ENCODE measurements at places on chromosomes 2 and 18. TPM values are rescaled to one million over a fixed set of nuclear protein-coding genes. Genes with fewer than 3 reads are reported as not detected.
A peak's percentile ranks its signal among the peaks of the same experiment; 100 is the strongest.

GRCh38 chr2:128302011-128302743 is 16.5 kb downstream of the HS6ST1 start:
- no peaks in the 10 kb centered on the region for H3K36me3 ChIP-seq
- DNase-seq = no peak
- peak overlapping the region; percentile 50 for H3K27ac ChIP-seq

- no peak for DNase-seq
- H3K36me3 ChIP-seq = no peaks in the 10 kb centered on the region
- H3K4me1 ChIP-seq = no peaks in the 10 kb centered on the region
- no peaks in the 10 kb centered on the region for H3K27me3 ChIP-seq
These were observed 710.4 kb upstream of the PIK3C3 start for GRCh38 chr18:41244591-41245037.

GRCh38 chr2:11056614-11057013 is 98.7 kb upstream of the SLC66A3 start:
- no peaks in the 10 kb centered on the region for H3K36me3 ChIP-seq
- H3K27ac ChIP-seq = no peak overlapping the region

DNA sequence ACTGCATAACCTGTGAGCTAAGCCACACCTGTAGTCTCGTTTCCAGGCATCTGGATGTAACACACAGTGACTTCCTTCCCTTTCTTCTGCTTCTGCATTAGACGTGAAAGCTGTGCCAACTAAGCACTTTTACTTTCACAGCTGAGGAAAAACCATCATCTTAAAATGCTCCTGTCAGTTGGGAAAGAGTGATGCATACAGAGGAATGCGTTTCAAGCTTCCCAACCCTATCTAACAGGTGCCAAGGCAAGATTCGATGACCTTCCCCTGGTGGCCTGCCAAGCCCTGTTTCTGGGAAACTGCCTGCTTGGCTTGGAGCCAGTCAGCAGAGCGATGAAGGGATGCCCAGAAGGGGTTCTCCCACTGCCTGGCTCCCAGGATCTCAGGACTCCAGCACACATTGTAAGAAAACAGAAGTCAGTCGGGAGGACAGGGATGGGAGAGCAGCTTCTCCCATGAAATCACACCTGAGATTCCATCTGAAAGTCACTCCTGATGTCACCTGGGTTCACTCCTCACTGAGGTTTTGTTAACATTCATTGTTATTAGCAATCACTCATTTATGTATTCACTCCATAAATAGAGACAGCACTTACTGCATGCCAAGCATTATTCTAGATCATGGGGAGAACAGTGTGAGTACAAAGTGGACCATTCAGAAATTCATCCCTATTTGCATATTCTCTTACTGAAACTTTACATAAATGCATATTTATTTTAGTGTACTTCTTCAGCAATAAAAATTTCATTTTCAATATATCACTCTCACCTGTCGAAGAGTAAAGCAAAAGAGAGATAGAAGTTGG is 64.1 kb downstream of the DTNA start:
- H3K4me1 ChIP-seq = peaks cover 10% of the 10 kb centered on the region

DNA sequence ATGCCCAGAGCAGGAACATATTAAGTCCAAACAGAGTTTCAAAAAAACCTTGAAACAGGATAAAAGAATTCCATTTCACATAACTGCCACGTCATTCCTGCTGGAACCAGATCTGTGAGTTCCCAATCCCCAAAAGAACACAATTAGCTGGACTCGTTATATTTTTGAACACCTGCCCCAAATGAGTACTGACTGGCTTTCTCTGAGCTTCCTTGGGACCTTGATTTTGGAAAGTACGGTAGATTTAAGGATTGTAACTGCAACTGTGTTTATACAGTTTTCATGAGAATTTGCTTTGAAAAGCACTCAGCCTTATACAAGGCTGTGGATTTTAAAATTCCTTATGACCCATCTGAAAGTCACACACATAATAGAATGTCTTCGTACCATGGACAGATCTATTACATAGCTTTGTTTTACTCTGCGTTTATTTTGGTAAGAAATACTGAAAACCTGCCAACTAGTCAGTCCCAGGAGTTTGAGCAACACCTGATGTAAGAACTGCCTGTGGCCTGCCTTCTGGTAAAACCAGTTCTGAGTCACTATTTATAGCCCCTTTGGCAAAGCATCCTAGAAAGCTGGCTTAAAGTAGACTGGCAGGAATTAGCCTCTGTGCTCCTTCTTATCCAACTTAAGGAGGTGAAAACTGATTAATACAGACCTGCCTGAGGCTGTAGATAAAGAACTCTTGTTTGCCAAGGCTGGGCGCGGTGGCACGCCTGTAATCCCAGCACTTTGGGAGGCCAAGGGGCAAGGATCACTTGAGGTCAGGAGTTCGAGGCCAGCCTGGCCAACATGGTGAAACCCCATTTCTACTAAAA is 48.1 kb downstream of the MERTK start:
- peak overlapping the region; percentile 74 for H3K27ac ChIP-seq
- H3K4me3 ChIP-seq = no peak overlapping the region
- H3K4me1 ChIP-seq = peaks cover 32% of the 10 kb centered on the region
- no peak for DNase-seq
- peaks cover 16% of the 10 kb centered on the region for H3K36me3 ChIP-seq

DNA sequence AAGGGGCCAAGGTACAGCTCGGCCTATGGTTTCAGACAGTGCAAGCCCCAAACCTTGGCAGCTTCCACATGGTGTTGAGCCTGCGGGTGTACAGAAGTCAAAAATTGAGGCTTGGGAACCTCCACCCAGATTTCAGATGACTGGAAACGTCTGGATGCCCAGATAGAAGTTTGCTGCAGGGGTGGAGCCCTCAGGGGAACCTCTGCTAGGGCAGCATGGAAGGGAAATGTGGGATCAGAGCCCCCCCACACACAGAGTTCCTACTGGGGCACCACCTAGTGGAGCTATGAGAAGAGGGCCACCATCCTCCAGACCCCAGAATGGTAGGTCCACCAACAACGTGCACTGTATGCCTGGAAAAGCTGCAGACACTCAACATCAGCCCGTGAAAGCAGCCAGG is 15.0 kb upstream of the DNAH7 start:
- H3K4me3 ChIP-seq = no peak overlapping the region
- H3K27ac ChIP-seq = no peak overlapping the region
- peaks cover 7% of the 10 kb centered on the region for H3K4me1 ChIP-seq
- DNase-seq = no peak
- H3K36me3 ChIP-seq = no peaks in the 10 kb centered on the region

DNA sequence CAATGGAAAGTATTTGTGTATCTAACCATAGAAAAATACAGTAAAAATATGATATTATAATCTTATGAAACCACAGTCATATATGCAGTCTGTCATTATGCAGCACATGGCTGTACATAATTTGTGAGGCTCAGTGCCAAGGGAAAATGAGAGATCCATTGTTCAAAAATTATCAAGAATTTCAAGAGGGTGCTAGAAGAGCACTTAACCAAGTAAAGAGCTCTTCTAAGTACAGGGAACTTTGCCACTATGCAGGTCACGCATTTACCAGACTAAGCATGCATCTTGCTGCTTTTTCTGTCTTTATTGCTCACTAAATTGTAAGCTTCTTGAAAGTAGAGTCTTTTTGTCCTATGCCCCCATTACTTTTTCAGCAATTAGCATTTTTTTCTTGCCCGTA is 438.0 kb downstream of the LRP1B start:
- H3K4me1 ChIP-seq = no peaks in the 10 kb centered on the region
- no peak for DNase-seq
- H3K27me3 ChIP-seq = no peaks in the 10 kb centered on the region
- H3K36me3 ChIP-seq = no peaks in the 10 kb centered on the region
- H3K27ac ChIP-seq = no peak overlapping the region

DNA sequence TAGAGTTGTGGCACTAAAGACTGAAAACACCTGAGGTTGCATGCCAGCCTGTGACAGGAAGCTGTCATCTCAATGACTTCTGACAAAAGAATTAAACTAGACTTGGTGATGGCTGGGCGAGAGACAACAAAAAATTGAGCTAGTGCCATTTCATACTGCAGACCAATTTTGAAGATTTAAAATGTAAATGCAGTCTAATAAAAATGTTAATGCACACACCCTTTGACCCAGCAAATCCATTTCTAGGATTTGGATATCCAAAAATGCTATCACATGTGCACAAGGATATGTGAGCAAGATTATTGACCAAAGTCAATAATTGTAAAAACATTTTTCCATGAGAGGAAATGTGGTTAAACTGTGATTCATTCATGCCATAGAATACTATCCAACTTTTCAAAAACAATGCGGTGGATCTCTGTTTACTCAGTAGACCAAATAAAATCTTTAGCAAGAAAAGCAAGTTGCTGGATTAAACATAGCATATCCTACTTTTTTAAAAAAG is 5.6 kb downstream of the FBXO36 start:
- DNase-seq = no peak
- H3K36me3 ChIP-seq = no peaks in the 10 kb centered on the region
- H3K27ac ChIP-seq = no peak overlapping the region
- no peaks in the 10 kb centered on the region for H3K27me3 ChIP-seq
- no peak overlapping the region for H3K4me3 ChIP-seq

- no peak overlapping the region for H3K4me3 ChIP-seq
- H3K4me1 ChIP-seq = peaks cover 5% of the 10 kb centered on the region
- H3K27ac ChIP-seq = no peak overlapping the region
- DNase-seq = no peak
These were observed 32.3 kb downstream of the EML6 start for GRCh38 chr2:54755641-54756326.

GRCh38 chr2:227881866-227882517 is 10.6 kb downstream of the DAW1 start:
- H3K4me1 ChIP-seq = peaks cover 6% of the 10 kb centered on the region
- no peak overlapping the region for H3K4me3 ChIP-seq
- H3K36me3 ChIP-seq = no peaks in the 10 kb centered on the region
- H3K27me3 ChIP-seq = no peaks in the 10 kb centered on the region
- DNase-seq = no peak

GRCh38 chr2:65264821-65265670 is 37.4 kb downstream of the ACTR2 start:
- peaks cover 46% of the 10 kb centered on the region for H3K36me3 ChIP-seq
- no peak overlapping the region for H3K4me3 ChIP-seq
- no peaks in the 10 kb centered on the region for H3K4me1 ChIP-seq
- no peak for DNase-seq

- H3K27ac ChIP-seq = no peak overlapping the region
- no peaks in the 10 kb centered on the region for H3K27me3 ChIP-seq
- H3K36me3 ChIP-seq = peaks cover 13% of the 10 kb centered on the region
- H3K4me1 ChIP-seq = no peaks in the 10 kb centered on the region
These were observed 78.6 kb downstream of the FAM210A start for GRCh38 chr18:13647761-13648160.

DNA sequence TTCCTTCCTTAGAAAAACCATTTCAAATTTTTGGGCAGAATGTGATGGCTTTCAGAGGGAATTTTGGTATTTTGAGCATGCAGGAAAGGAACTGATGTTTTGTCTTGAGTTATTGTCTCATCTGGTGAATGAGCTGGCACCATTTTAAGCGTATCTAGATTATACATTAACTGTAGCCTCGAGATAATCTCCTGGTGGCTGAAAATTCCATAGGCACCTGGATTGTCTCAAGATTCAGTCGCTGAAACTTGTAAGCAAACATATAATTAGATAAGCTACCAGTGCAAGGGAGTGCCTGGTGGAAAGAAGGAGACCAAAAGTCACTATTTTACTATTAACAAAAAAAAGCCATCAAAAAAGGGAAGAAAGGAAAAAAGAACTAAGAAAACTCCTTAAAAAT is 687.8 kb upstream of the DDX18 start:
- H3K4me1 ChIP-seq = no peaks in the 10 kb centered on the region
- H3K27me3 ChIP-seq = no peaks in the 10 kb centered on the region
- no peak overlapping the region for H3K27ac ChIP-seq
- H3K4me3 ChIP-seq = no peak overlapping the region
- no peak for DNase-seq

The ACYP2 gene
- total RNA-seq = 9.1 TPM

The MDH1 gene
- 90.7 TPM for total RNA-seq

The FTCDNL1 gene
- 7.2 TPM for total RNA-seq

The SH2D6 gene
- not detected for total RNA-seq

The TNFRSF11A gene
- 6.5 TPM for total RNA-seq

The NAT8 gene
- total RNA-seq = not detected

The HOXD8 gene
- total RNA-seq = 2.2 TPM

The MFSD2B gene
- total RNA-seq = 1.6 TPM

The CYBRD1 gene
- total RNA-seq = 122 TPM
